ENCODE measurements at places on chromosomes 11 and 22.
A peak's percentile ranks its signal among the peaks of the same experiment; 100 is the strongest.

- no peak for DNase-seq
Observed at GRCh38 chr22:20027966-20028854, 7.3 kb downstream of the TANGO2 start.

- DNase-seq: no peak
Observed at GRCh38 chr11:100956351-100956750, 173.3 kb downstream of the PGR start.

DNA sequence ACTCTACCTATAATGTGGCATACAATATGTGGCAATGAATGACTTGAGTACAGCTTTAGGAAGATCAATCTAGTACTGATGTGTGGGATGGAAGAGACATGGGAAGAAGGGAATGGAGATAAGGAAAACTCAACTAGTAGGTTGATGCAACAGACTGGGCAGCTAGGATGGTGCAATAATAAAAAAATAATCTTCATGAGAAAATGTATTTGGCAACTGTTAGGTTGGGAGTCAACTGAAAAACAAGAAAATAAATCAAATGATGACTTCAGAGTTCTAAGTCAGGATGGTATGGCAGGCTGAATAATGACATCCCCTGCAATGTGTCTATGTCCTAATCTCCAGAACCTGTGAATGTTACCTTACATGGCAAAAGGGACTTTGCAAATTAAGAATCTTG is 236.8 kb upstream of the PITPNB start:
- DNase-seq: no peak

GRCh38 chr11:17786824-17787525 is 52.4 kb downstream of the KCNC1 start:
- no peak for DNase-seq

GRCh38 chr11:77752516-77752915 is 68.0 kb downstream of the RSF1 start:
- no peak for DNase-seq

- DNase-seq: no peak
Observed at GRCh38 chr11:12361682-12362081, 15.7 kb upstream of the PARVA start.

DNA sequence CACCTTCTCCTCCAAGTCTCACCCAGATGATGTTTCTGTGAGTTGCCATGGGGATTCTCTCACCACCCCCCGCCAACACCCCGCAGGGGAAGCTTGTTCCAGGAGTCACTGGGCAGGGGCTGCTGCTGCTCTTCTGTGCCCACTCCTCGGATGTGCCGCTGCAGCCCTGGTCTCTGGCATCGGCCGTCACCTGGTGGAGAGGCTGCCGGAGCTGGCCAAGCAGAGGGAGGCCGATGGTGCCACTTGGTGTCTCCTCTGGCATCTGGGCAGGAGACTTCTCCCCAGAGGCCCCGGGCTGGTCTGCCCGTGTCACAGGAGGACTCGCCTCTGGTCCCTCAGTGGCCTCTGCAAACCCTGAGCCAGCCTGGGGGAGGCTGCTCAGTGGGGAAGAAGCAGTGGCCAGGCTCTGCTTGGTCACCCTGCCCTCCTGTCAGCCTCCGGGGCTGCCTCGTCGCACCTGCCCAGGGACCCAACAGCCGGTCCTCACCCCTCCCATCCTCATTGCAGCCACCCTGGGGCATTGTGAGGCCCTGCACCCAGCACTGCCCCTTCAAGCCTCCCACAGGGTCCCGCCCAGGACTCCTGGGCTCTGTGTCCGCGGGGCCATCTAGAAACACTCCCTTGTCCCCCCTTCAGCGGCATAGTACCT is 424 bp upstream of the ADORA2A start:
- no peak for DNase-seq

- no peak for DNase-seq
Observed at GRCh38 chr11:97143463-97143862, 753.6 kb downstream of the JRKL start.

DNA sequence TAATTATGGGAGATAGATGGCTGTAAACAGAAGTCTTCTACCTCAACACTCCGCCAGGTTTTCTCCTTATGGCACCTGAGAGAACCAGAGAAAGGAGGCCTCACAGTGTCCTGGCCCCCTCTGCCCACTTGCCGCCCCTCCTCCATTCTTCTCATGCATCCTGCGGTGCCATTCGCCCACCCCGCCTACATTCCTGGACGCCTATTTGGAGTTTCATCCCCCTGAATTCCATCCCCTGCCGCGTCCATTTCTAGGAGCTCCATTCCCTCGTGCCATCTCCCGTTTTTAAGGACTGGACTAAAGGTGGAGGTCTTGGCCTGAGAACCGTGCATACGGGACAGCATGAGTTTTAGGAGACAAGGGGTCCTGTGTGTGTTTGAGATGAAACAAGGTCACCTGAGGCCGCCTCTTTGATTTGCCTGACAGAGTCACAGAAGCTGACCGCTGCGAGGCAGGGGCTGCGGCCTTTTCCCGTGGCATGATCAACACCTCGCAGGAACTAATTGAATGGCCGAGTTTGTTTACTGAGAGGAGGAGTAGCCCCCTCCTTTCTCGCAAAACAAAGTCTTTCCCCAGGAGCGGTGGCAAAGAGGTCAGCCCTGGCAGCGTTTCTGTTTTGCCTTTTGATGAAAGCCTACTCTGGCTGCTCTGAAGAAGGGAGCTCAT is 246.2 kb downstream of the ST3GAL4 start:
- DNase-seq: no peak

DNA sequence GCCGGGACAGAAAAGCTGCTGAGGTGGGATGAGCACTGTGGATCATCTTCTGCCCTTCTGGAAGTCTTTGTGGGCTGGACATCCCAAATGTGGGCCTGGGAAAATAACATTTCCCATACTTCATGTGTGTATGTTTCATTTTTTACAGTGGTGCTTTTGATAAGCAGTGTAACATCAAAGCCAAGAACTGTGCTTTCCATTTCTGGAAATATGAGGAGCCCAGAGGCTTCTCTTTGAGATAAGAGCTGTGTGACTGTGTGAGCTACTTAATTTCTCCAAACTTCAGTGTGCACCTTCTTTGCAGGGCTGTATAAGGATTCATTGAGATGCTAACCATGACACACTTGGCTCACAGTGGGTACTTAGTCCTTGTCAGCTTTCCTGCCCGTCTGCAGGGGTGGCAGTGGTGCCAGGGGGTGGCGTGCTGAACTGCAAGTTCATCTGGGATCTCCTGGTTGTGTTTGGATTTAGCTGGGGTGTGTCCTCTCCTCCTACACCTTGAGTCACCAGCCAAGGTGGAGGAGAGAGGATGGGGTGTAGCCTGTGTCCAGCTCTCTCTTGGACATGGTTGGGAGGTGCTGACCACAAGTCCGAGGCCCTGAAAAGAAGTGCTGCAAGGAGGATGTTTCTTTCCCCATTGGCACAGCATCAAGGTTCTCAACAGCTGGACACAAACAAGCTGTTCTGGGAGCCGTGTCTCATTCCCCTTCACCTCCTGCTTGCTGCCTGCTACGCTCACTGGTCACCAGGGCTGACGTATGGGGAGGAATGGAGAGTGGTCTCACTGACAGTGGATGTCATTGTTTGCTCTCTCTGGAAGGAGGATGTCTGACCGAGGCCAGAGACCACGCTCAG is 139.4 kb downstream of the TEAD1 start:
- peak; percentile 48 for DNase-seq

DNA sequence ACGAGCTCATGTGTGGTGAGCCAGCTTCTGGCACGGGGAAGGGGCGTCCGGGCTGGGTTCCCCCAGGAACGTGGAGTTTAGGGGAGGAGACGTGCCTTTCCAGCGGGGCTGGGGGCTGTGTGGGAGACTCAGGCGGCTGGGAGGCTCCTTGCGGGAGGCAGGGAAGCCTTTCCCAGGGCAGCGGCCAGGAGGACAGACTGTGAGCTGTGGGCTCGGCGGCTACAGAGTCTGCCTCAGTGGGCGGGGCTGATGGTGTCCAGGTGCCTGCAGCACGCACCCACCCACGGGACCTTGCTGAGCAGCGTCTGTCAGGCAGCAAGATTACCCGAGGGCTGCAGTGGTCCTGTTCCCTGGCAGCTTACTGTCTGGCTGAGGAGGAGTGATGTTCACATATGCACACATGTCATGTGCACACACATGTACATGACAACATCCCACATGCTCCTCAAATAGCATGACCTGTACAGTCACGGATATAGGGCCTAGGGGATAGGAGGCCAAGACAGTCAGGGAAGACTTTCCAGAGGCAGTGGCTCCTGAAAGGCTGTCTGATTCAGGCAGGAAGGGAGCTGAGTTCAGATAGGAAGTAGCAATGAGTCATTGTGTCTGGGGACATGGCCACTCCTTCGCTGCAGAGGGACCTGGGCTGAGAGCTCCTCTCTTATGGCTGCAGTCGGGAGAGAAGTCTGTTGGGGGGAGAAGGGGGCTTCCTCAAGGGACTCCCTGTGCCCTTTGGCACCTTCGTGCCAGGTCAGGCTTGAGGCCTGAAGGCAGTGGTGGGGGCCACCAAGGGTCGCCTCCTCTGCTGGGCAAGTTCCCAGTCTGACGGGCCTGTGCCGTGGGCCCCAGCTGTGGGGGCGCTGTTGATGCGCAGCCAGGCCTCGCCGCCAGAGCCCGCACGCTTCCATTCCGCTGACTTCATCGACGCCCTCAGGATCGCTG is 23.3 kb upstream of the PPP6R3 start:
- peak; percentile 64 for DNase-seq

DNA sequence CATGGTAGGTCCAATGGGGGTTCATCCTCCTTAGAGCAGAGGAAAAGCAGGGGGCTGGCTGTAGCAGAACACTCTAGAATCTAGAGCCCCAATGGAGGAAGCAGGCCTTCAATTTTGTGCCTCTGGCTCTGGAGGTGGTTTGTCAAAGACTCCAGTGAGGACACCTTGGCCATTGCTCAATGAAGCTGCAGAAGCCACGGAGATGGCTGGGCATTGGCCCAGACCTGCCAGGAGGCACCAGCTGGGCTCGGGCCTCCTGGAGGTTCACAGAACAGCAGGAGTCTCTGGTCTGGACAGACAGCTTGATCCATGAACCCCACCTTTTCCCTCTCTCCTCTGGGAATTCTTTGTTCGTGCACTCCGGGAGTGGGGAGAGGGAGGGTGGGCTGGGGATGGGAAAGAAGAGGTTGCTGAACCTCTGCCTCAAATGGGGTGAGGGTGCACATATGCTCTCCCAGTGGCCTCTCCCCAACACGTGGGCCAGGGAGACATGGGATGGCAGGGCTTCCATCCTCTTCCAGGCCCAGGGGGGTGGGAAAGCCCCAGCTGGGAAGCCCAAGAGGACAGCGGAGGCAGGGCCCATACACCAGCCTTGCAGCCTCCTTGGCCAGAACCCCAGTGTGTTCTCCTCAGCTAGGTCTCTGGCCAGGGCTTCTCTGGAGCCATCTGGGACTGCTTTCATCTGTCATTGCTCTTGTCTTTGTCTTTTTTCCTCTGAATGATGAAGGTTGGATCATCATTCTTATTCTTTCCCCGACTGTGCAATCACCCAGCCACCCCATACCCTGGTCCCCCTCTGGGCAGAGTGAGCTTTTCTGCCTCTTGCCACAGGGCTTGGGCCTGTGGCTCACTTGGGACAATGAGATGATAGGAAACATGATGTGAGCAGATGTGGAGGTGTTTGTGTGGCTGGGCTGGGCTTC is 1019.4 kb downstream of the BRD1 start:
- no peak for DNase-seq

DNA sequence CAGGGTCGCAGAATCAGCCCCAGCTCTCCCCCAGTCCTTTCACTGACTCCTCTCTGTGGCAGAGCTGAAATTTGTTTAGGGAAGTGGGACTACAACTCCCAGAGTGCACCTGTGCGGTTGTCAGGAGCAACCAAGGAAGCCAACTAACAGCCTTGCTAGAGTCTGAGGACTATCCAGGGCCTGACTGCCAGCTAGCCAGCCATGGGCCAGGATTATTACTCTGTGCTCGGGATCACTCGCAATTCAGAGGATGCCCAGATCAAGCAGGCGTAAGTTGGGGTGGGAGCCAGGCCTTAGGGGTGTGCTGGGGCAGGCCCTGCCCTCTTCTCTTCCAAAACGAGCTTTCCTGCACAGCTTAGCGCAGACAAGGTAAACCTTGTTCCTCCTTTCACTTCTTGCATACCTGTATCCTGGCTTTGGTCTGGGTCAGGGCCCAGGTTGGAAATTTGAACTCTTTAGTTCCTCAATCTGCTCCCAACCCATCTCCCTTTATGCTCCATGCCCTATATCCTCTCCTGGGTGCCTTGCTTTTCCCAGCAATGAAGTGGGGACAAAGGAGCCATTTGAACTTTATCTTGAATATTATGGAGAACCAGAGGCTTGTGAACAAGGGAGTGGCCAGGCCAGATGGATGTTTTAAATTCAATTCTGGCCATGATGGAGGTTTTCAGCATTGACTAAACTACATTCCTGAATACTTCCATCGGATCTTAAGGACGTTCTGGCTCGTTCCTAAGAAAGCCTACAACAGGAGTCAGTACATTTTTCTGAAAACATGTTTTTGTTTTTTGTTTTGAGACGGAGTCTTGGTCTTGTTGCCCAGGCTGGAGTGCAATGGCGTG is at the start of gene DNAJB13:
Gene DNAJB13, plus strand, starts transcription at position 158 of the 842 bp plus-strand sequence. Its CDS starts 44 bp downstream, at position 202.
- peak; percentile 47 for DNase-seq

GRCh38 chr11:117817368-117818040 is 7.0 kb downstream of the FXYD2 start:
- DNase-seq: peak; percentile 74

All from RCC 7860 (cell line).